ENCODE measurements at places on chromosomes 5 and 9.

GRCh38 chr5:151132963-151133362 is 24.6 kb downstream of the ANXA6 start:
- no peak for DNase-seq

- no peak for DNase-seq
These were observed 36.3 kb upstream of the EBF1 start for GRCh38 chr5:159135896-159136531.

DNA sequence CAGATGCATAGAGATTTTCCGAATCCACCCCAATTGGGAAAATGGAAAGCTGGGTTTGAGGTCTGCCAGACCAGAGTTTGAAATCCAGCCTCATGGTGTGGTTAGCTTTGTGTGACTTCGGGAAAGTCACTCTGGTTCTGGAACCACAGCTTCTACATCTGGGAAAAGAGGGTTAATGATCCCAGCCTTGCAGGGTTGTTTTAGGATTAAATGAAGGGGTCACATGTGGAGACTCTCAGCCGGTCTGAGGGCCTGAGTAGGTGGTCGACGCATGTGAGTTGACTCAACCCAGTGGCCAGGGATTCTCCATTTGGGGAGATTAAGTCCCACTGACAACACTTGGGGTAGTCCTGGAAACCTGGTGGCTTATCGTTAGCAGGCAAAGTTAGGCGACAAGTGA is 6.1 kb downstream of the ZNF618 start:
- no peak for DNase-seq

DNA sequence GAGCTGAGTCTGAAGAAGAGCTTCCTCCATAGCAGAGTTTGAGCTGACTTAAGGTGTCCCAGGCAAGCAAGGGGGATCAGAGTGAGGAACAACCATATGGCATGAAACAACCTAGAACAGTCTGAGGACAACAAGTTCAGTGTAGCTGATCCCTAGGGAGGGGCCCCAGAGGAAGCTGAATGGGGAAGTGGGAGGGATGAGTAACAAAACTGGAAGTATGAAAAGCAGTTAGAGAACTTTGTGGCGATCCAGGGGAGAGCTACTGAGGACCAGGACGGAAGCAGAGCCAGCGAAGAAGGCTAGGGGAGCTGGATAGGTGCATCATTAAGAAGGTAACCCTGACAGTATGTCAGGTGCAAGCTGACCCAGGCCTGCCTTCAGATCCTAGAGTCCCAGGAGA is 580.8 kb downstream of the BNC2 start:
- no peak for DNase-seq

DNA sequence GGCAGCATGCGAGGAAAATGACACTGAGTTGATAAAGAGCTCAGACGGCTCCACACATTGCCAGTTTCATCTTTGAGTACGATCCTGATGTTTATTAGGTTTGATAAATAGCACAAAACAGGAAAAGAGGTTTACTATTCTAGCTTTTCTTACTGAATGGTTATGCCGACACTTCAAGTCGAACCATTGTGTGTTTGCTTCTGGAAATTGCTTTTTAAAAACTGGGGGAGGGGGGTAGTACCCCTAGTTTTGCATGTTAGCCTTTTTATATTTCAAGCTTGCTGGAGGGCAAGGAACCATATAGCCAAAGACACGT is 5.2 kb downstream of the PTCH1 start:
- no peak for DNase-seq

DNA sequence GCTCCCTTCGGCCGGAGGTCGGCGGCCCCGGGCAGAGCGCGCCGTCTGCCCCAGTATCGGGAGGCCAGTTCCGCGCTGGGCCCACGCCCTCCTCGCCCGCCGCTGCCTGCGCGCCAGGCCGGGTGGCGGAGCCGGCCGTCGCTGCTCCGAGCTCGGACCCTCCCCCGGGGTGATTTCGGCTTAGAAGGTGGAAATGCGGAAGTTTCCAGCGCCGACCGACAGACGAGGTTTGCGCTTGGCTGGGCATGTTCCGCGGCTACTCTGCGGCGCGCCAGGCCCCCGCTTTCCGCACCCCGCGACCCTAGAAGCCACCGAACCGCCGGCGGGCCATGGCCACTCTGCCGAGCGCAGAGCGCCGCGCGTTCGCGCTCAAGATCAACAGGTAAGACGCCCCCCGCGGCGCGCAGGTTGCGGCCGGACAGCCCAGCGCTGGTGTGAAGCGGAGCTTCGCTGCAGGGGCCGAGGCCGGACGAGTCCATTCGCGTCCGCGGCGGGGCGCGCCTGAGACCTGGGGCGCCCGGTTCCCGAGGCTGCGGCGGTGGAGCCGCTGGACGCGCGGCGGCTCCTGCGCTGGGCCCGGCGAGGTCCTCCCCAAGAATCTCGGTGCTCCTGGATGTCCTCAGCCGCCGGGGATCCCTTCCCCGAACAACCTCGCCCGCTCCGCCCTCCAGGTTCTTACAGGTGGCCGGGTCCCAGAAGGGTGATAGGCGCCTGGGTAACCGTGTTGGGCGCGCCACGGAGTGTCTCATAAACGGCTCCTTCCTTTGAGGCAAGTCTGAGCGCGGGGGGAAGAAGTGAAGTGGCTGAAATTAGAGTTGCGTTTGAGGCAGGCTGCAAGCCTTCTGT is at the start of gene DOCK8:
Gene DOCK8, plus strand, starts transcription at position 218 of the 846 bp plus-strand sequence. Its CDS starts 112 bp downstream, at position 330.
- DNase-seq, result peak; percentile 15

DNA sequence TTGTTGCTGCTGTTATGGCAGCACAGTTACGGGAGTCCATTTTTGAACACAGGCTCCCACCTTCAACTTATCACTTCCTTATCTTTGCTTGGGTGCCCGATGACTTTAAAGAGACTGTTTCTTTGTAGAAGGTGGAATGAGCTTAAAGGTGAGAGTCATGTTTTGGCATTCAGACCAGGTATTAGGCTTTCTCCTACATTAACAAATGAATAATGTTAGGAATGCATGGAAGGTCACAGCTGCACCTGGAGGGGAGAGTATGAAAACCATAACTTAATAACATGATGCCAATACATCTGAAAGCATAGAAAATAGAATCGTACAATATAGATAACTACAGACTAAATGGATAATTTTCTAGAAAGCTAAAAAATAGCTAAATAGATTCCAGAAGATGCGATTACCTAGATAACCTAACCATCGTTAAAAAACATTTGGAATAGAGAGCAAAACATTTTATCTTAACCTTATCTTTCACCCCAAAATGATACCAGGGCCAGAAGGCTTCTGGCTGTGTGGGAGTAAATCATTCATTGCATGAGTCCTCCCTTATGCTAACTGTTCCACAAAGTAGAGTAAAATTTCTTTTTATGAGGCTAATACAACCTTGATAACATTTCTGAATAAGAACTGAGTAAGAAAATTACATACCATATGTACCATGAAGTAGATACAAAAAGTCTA is 126.2 kb upstream of the ADCY2 start:
- DNase-seq, result no peak

DNA sequence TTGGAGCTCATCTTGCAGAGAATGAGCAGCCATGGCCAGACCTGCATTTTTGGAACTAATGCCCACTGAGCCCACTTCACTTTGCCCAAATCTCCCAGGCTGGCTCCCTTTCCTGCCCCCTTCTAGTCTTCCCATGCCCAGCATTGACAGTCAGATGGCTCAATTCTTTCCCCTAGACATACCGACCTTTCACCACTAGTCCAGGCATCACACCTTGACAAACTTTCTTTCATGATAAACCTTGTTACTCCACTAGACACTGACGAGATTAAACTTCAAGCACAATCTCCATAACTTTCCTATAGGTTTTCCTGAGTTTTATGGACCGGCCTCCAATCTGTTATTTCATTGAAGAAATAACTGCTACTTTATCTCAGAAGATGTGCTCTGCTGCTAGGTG is 47.8 kb upstream of the RAI14 start:
- no peak for DNase-seq
